ENCODE measurements at places on chromosomes 12 and 14.
A peak's percentile ranks its signal among the peaks of the same experiment; 100 is the strongest.

DNA sequence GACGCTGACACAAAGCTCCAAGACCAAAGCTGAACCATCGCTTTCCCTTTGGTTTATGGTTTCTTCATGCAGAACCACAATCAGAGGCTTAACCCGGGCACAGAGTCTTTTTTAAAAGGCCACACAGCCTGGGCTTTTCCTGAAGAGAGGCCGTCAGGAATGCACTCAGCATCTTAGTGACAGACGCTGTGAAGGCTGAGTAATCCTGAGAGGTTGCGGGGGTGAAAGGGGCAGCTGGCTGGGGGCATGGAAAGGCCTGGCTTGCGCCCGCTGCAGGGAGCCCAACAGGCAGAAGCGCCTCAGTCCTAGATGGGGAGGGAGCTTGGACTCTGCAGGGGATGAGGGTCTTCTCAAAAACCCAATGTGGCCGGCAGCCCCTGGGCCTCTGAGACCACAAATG is 13.6 kb downstream of the CTDSP2 start:
- DNase-seq = peak; percentile 88

- peak; percentile 33 for DNase-seq
Observed at GRCh38 chr14:62071039-62071438, 308.8 kb downstream of the SNAPC1 start.

DNA sequence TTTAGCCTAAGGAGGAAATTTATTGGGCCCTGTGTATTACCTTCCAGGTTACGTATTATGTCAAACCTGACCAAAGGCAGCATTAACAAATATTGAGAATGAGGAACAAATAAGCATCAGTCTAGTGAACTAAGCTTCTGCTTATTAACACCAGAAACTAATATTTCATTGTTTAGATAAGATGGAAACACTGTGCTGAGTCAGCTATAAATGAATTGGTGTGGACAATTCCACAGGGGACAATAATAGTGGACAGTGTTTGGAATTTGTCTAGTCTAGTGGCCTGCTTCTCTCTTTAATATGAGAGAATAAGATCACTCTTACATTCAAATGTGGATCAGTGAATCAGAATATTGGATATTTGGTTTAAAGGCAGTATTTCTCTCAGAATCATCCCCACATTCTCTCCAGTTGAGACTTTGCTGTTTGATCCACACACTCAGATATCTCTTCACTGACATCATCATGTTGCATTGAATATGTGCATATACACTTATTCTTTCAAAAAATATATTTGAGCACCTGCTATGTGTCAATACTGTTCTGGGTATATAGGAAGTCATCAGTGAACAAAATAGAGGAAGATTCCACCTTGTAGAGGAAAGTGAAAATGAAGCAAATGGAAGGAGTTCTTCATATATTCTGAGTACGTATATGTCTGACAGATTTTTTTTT is 136.3 kb downstream of the DIO2 start:
- no peak for DNase-seq

GRCh38 chr12:77042833-77043232 is 22.5 kb downstream of the E2F7 start:
- no peak for DNase-seq

GRCh38 chr12:49489720-49490119 is 49.1 kb upstream of the KCNH3 start:
- DNase-seq = no peak

GRCh38 chr12:91144053-91144452 is 32.8 kb upstream of the LUM start:
- DNase-seq = no peak

GRCh38 chr14:31283578-31284252 is 76.1 kb upstream of the HECTD1 start:
- no peak for DNase-seq

- no peak for DNase-seq
Observed at GRCh38 chr12:13940335-13940865, 41.0 kb downstream of the GRIN2B start.

GRCh38 chr12:117803001-117803400 is 165.8 kb downstream of the KSR2 start:
- DNase-seq = no peak

- no peak for DNase-seq
Observed at GRCh38 chr14:100421756-100422470, 98.8 kb downstream of the SLC25A47 start.

DNA sequence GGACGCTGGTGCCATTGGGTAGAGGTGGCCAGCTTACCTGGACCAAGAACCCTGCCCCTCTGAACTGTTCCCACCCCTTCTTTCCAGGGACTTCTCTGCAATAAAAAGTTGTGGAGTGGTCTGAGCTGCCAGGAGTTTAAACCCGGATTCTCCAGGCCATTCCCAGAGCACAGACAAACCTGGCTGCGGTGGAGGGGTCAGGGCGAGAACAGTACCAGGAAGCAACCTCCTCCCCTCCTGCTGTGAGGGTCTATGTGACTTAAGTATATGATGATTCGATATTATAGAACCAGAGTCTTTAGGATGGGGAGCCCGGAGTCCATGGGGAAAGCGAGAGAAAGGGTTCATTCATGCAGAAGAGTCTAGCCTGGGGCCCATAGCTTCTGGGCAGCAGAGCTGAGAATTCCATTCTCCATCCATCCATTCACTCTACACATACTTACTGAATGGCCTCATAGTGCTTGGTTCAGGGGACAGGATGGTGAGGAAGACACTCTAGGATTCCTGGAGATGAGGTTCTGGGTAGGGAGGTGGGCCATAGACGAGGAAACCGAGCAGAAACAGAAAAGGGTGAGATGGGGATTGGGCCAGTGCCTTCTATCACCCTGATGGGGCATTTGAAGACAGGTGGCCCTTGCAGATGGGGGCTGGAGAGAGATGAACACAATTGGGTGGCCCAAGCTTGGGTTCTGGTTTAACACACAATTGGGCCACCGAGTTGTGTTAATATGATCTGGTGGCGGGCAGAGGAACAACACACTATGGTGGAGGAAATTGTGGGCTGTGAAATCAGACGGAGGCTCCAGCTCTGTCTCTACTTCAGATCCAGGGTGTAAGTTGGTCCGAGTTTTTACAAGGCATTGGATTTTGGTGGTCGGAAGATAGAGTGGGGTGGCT is 5.2 kb downstream of the KRT86 start:
- DNase-seq = peak; percentile 46

- peak; percentile 54 for DNase-seq
Observed at GRCh38 chr12:106601496-106601895, 18.7 kb downstream of the RFX4 start.

- DNase-seq = no peak
Observed at GRCh38 chr14:93712079-93712837, 76.0 kb downstream of the PRIMA1 start.

GRCh38 chr14:78985668-78986381 is 815.7 kb downstream of the NRXN3 start:
- DNase-seq = peak; percentile 78

- no peak for DNase-seq
Observed at GRCh38 chr14:68547305-68548193, 245.3 kb downstream of the ZFP36L1 start.

DNA sequence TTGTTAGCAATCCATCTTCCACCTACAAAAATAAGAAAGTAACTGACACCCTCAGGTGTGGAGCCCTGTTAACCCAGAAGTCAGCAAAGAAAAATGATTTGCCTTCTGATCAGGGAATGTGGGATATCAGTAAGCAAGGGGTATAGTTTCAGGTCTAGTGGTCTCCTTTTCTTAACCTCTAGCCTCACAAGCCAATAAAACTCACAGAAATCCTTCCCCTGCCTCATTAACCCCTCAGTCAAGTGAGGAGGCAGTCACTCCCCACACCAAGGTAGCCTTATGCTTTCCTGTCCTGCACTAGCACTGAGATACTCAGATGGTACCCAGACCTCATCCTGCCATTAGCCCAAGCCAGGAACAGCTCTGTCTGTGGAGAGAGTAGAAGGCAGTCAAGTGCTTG is 103.4 kb upstream of the VASH1 start:
- DNase-seq = no peak

DNA sequence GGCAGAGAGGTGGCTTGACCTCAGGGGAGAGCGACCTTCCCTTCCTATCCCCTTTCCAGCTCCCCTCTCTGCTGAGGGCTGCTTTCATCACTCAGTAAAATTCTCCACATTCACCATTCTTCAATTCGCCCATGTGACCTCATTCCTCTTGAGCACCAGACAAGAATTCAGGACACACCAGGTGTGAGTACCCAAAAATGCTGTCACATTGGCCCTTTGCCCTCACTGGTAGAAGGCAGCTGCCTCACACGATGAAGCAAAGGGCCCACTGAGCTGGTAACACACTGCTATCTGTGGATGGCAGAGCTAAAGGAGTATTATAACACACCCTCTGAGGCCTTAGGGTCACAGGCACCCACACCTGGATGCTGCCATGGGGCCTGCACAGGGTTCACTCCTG is 59.7 kb downstream of the SSH1 start:
- no peak for DNase-seq

DNA sequence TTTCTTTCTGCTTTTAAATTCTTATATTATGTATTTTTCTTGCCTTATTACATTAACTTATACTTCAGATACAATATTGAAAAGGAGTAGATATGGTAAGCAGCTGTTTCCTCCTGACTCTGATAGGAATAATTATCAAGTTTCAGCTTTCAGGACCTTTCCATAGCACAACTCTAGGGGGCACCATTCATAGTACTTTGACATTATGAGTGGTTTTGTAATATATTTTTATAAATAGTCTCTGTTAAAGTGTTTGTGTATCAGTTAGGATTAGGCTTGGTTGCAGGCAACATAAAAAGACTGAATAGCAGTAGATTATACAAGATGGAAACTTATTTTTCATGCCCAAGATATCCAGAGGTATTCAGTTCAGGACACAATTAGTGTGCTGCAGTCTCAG is 27.9 kb upstream of the PARP11 start:
- no peak for DNase-seq

DNA sequence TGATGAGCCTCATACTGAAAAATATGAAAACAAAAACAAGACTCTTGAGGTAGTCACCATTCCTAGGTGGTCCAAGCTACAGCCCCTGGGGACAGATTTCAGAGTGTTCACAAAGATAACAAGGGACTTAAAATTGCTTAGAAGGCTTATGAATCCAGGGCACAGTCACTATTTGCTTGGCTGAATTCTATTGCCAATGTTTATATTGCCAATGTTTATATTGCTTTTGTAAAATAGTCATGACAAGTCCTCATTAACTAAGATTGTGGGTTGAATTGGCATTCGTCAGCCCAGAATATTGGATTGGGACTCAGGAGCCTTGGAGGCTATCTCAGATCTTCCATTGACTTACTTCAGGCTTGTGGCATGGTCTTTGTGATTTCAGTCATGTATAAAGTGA is 6.4 kb downstream of the TMEM117 start:
- no peak for DNase-seq

- DNase-seq = no peak
Observed at GRCh38 chr12:53200107-53200457, 7.0 kb downstream of the ITGB7 start.

GRCh38 chr12:125853670-125854069 is 788.4 kb downstream of the AACS start:
- no peak for DNase-seq

DNA sequence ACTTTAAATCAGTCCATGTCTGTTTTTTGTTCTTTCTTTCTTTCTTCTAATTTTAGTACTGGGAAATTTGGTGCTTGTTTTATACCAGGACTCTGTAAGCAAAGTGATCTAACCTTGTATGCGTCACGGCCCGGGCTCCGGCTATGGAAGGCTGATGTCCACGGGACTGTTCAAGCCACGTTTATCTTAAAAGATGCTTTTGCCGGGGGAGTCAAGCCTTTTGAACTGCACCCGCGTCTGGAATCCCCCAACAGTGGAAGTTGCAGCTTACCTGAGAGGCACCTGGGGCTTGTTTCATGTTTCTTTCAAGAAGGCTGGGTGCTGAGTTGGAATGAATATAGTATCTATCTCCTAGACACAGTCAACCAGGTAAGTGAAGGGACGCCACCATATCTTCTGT is 62.2 kb downstream of the TECPR2 start:
- DNase-seq = no peak

DNA sequence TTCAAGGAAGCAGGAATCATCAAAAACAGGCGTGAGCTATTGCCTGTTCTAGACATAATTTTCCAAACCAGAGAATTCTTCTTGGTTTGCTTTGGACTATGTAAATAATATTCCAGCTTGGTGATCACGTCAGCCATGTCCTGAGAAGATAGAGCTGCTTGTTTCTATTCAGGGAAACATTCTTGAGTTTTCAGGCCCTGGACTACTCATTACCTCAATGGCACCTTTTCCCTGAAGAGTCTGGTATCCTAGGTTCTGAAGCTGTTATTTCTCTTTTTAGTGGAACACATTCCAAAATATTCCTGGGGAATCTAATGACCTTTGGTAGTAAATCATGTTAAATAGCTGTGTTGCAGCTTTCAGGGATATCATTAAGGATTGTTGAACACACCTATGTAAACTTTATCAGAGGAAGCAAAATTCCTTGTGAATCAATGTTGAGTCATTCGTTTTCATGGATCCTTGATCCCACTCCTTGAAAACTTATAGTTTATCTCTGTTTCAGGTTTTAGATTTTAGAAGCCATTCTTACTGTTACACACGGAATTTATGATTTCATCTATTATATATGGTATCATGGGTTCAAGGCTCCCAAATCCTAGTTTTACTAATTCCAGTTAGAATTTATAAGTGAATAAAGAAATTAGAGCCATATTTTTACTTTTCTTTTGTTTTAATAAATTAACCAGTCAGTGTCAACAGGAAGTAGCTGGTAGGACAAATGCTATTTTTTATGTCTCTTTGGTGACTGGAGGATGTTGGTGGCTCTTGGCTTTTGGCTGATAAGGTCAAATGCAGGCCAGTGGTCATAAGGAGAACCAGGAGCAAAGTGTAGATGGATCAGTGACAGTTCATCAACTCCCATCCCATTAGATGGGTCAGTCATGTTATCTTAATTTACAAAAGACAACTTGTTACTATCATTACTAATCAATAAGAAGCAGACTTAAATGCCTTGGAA is 380.1 kb downstream of the ZFP36L1 start:
- no peak for DNase-seq

DNA sequence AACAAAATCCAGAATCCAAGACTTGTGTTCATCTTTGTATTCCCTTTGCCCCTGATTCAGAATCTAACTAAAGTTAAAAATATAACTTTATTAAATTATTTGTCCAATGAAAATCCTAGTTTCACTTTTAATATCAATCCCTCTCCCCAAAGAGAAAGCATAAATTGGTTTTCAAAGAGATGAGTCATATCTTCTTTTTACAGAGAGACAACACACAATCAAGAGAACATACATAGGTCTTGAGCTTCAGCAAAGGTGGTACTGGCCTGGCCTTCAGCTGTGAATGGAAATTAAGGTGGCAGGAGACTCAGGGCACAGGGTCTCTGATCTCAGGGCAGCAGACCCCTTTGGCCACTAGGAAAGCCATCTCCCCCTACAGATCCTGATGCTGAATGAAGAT is 4.3 kb upstream of the ASCL1 start:
- no peak for DNase-seq

DNA sequence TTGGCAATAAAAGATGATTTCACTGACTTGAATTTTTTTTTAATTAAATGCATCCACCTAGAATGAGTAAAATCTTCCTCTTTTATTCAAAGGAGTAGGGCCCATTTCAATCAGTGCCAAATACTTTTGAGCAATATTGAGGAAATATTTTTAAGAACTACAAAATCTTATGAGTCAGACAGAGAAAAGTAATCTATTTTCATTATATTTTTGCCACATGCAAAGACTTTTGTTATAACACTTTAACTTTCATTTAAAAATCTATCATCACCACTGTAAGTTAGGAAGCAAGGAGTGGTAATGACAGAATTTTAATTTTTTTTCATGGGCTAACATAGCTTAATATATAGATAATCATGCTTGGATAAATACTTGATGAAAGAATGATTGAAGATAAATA is 345.2 kb upstream of the KITLG start:
- no peak for DNase-seq

Measured in neural progenitor cell (in vitro differentiated cells).